ENCODE measurements at places on chromosomes 4 and X.

- no peak for DNase-seq
Measured at GRCh38 chr4:134544303-134544770, 342.7 kb upstream of the PABPC4L start.

GRCh38 chrX:140975472-140975871, 26.9 kb upstream of the SPANXB1 start:
- no peak for DNase-seq

DNA sequence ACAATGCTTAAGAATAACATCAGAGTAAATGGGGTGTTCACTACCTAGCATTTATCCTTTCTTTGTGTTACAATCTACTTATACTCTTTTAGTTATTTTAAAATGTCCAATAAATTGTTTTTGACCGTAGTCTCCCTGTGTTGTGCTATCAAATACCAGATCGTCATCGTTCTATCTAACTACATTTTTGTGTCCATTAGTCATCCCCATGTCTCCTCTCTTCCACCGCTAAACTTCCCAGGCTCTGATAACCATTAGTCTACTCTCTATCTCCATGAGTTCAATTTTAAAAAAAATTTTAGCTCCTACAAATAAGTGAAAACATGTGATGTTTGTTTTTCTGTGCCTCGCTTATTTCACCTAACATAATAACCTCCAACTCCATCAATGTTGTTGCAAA, 381.9 kb downstream of the PRDM5 start:
- DNase-seq, result no peak

DNA sequence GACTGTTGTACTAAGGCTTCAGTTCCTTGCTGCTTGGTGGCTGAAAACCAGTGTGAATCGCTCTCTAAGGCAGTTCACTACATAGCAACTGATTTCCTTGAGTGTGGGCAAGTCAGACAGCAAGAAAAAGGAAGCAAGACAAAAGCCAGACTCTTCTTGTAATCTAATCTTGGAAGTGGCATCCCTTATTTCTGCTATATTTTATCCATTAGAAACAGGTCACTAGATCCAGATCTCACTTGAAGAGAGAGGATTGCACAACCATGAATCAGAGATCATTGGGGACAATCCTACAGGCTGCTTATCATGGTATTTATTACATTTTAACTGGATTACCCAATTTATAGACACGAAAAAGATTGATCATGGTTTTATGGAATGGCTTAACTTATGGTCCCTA, 684.5 kb downstream of the GRID2 start:
- DNase-seq, result no peak

- DNase-seq, result no peak
Measured at GRCh38 chr4:14952352-14952751, 49.9 kb upstream of the CPEB2 start.

GRCh38 chrX:125108921-125109320, 210.8 kb upstream of the TEX13C start:
- DNase-seq, result no peak

- DNase-seq, result no peak
Measured at GRCh38 chr4:8050555-8051206, 107.9 kb downstream of the ABLIM2 start.

DNA sequence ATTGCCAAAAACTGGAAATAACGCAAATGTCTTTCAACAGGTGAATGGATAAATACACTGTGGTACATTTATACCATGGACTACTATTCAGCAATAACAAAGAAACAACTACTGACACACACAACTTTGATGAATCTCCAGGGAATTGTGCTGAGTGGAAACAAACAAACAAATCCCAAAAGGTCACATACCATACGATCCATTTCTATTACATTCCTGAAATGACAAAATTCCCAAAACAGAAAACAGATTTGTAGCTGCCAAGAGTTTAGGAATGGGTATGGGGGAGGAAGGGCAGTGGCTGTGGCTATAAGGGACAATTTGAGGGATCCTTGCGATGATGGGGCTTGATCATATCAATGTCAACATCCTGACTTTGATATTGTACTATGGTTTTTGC, 2.5 kb downstream of the ZNF182 start:
- DNase-seq, result no peak

DNA sequence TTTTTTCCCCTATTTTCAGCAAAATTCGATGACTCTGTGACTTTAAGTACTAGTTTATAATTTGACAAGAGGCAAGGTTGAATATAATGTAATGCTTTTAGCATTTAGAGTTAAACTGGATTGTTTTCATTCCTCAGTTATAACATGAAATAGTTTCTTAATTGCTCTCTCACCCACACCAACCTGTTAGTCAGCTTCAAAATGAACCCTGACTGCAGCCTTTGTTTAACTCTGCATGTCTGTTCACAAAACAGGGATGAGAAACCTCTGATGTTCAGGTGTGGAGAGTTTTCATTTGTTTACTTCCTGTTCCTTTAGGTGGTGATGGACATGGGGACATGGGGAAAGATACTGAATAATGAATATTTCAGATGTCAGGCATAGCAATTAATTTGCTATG, 49.9 kb upstream of the MND1 start:
- DNase-seq, result no peak

- DNase-seq, result no peak
Measured at GRCh38 chr4:174284487-174284886, 776 bp downstream of the CEP44 start.

DNA sequence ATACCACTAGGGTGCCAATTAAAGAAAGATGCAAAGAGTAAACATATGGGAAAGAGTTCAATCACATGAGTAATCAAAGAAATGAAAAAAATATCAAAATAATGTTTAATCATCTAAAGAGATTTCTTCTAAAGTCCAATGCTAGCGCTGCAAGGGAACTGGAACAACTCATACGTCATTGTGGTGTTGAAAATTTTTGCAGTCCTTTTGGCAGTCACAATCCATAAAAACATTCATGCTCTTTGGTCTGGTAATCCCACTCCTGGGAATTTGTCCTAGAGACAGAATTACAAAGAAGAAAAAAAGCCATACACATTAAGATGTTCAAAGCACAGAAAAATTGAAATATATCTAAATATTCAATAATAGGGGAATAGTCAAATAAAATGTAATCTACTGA, 4.6 kb downstream of the P2RY4 start:
- DNase-seq, result no peak

DNA sequence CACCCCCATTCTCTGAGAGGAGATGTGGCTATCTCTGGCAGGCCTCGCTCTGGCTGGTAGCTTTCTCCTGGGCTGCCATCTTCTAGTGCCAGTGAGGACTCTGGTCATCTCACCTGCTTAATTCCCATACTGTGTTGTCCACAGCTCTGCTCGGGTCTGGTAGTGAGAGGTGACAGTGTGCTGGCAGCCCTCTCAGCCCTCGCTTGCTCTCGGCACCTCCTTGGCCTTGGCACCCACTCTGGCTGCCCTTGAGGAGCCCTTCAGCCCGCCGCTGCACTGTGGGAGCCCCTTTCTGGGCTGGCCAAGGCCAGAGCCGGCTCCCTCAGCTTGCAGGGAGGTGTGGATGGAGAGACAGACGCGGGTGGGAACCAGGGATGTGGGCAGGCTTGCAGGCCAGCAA, 52.7 kb downstream of the CPLX1 start:
- no peak for DNase-seq

- peak; percentile 16 for DNase-seq
Measured at GRCh38 chrX:103211012-103211715, 3.7 kb upstream of the BEX4 start.

- no peak for DNase-seq
Measured at GRCh38 chr4:163666332-163666873, 171.9 kb downstream of the TMA16 start.

GRCh38 chr4:156158747-156159146, 205.1 kb upstream of the CTSO start:
- DNase-seq, result no peak

DNA sequence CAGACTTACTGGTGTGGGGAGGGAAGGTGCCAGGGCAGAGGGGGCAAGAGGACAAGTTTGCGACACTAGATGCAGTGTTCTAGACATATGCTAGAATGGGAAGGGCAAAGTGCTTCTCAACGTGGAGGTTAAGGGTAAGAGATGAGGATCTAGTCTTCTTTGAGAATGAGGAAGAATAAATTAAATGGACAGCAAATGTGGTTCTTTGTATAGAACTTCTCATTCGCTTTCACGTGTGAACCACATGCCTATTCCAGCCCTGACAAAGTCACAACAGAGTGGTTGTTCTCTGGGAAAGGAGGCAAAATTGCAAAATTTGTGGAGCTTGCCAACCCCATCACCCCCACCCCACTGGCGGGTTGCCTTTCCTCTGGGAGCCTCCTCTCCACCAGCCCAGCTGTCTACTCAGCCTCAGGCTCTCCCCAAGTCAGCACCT, 1.5 kb upstream of the ANXA5 start:
- no peak for DNase-seq

DNA sequence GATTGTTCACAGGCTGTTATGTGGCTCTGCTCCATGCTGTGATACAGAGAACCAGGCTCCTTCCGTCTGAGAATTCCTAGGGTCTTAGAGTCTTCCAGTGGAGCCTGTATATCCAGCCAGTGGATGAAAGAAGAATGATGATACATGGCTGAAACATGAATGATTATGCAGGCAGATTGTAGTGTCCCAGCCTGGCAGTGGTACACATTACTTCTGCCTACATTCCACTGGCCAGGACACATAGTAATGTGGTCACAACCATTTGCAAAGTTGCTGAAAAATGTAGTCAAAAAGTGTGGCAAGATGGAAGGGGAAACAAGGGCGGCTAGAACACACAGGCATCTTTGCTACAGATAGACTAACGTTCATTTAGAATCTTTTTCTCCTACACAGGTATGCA, 4.5 kb upstream of the GBA3 start:
- no peak for DNase-seq

DNA sequence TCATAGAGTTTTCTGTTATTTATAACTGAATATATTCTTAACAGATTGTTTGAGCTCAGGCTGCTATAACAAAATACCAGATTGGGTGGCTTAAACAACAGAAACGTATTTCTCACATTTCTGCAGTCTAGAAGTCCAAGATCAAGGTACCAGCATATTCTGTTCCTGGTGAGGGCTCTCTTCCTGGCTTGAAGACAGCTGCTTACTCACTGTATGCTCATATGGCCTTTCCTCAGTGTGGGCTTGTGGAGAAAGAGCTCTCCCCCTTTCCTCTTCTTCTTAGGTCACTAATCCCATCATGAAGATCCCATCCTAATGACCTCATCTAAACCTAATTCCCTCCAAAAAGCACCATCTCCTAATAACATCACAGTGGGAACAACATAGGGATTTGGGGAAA, 117.8 kb downstream of the RASGEF1B start:
- no peak for DNase-seq

DNA sequence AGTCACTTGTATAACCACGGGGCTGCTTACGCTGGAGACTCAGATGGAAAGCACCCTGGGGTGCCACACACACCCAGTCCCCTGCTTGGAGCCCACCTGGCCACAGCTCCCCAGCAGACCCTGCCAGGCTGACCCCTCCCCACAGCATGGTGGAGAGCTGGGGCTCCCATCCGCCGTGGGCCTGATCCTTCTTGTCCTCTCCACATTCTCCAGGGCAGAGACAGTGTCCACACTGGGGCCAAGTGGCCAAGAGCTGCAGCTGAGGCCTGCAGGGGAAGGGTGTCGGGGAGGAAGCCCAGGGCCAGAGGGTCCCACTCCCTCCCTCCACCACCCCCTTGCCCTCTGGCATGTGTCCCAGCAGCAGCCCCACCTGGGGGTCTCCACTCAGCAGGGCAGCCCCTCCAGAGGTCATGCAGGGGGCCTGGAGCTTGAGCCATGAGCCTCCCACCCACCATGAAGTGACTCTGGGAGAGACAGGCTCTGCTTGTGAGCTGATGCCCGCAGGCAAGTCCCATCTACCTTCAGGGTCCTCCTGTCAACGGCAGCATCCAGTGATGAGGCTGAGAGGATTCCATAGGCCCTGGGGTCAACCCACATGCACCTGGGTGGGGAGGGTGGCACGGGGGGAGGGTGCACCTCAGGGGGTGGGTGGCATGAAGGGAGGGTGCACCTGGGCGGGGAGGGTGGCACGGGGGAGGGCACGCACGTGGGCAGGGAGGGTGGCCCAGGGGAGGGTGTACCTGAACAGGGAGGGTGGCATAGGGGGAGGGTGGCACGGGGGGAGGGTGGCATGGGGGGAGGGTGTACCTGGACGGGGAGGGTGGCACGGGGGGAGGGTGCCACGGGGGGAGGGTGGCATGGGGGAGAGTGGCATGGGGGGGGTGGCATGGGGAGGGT, 56.4 kb downstream of the FAM53A start:
- no peak for DNase-seq

- no peak for DNase-seq
Measured at GRCh38 chr4:182885022-182885737, 32.0 kb downstream of the DCTD start.

DNA sequence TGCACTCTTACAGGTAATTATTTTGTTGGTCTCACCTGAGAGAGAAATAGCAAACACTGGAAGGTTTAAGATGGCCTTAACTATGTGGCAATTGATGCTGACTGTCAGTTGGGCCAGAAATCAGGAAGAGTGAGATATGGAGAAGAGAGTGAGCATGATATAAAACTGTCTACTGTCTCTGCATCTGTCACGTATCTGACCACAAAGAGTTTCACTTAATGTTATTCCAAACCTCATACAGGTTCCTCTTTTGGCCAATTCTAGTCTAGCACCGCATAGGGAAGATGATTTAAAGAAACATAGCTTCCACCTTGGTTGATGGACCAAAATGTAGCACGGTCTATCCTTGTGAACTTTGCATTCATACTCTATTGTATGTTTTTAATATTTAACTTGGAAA, 381.0 kb upstream of the BOD1L1 start:
- no peak for DNase-seq

DNA sequence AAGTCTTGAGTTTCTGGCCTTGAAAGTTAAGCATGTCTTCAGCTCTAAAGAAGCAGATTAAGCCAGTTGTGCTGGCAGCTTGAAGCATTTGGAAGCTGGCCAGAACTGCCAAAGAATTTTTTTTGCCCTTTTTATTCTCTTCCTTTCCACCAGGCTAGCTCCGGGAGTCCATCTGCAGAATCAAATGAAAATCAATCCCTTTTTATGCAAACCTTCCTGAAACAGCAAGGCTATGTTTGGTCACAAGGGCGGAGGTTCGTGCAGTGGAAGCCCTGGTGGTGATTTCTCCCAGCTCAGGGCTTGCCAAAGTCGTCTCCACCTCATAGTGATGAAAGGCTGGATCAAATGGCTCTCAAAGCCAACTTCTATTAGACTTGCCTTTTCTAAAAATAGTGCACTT, 21.6 kb upstream of the C4orf54 start:
- no peak for DNase-seq
